ENCODE measurements at places on chromosomes 16 and 17. TPM values are rescaled to one million over a fixed set of nuclear protein-coding genes. Genes with fewer than 3 reads are reported as not detected.

- DNase-seq, result no peak
Observed at GRCh38 chr17:63439687-63440086, 6.4 kb downstream of the CYB561 start.

GRCh38 chr17:54085934-54086333 lies 263.2 kb downstream of the KIF2B start:
- DNase-seq, result no peak

- DNase-seq, result no peak
Observed at GRCh38 chr16:4010225-4011158, 105.8 kb downstream of the ADCY9 start.

DNA sequence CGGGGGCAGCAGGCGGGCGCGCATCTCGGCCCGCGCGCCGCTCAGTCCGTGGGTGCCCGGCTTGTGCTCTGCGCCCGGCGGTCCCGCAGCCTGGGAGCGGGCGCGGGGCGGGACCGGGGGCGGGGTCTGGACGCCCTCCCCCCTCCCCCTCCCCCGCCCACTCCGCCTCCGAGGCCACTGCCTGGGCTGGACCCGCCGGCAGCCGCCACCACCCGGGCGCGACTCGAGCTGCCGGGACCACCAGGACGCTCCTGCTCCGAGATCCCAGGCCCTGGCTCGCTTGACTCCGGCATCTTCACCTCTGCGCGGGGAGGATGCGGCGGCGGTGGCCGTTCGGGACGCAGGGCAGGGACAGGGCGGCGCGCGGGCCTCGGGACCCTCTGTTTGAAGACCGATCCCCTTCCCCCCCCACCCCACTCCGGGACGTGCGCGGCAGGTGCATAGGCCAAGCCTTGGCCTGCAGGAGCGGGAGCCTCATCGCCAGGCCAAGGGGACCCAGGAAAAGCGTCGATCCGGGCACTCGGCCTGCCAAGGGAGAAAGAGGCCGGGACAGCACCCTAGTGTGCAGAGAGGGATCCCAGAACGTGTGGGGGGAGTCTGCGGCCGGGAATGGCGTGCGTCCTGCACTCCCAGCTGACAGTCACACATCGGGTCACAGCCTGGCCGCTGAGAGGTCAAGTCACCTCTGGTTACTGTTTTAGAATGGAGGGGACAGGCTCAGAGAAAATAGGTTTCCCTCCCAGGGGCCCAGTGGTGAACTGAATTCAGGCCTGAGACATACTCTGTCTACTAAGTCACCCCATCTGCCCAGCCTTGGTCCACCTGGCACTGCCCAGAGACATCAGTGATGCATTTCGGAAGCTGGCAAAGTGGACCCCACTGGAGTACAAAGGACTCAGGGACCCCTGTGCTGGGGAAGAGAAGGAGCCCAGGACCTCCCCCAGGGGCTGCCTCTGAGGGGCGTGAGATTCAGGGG lies at the start of gene HS3ST6:
Gene HS3ST6, minus strand, starts transcription at position 65 of the 976 bp plus-strand sequence. CDS start 92 bp downstream, outside the sequence.
- DNase-seq, result no peak

- no peak for DNase-seq
Observed at GRCh38 chr17:43588121-43588520, 42.0 kb upstream of the ETV4 start.

GRCh38 chr17:39981766-39982375 lies 1.3 kb downstream of the PSMD3 start:
- no peak for DNase-seq

DNA sequence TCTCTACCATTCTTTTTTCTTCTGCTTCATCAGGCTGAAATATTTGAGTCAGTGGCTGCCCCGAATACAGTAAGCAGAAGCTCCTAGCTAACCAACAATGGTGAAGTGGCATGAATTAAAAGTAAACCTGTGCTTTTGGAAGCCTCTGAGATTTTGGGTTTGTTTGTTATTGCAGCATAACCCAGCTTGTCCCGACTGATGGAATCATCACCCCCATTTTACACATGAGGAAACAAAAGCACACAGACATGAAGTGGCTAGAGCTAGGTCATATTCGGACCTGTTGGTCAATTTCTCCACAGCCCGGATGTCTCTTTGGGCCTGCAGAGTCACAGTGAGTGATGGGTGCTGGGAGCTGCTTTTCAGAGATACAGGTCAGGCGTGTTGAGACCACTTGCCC lies 39.4 kb downstream of the IRX5 start:
- DNase-seq, result no peak

DNA sequence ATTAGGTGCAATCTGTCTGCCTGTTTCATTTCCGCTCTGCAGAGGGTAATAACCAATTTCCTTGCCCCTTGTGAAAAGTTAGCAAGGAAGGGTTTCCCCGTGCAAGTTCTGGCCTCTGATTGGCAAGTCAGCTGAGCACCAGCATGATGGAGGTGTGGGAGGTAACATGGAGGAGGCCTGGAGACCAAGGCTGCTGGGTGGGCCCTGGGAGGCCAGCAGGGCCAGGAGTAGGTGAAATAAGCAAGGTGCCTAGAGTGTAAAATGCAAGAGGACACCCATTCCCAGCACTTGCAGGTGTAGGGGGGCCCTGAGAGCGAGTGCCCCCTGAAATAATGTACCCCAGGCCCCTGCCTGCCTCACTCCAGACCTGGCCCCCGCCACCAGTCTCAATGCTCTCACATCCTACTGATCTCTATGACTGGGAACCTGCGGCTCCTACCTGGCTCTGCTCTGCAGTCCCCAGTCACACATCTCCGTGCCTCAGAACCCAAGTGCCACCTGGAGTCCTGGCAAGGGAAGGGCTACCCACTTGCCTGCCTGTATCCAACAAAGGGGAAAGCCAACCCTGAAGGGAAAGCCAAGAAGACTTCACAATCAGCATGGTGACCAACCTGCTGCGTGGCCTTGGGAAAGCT lies 116.2 kb downstream of the C16orf78 start:
- DNase-seq, result no peak

- DNase-seq, result peak; percentile 11
Observed at GRCh38 chr17:67542219-67543114, 165.4 kb downstream of the PITPNC1 start.

DNA sequence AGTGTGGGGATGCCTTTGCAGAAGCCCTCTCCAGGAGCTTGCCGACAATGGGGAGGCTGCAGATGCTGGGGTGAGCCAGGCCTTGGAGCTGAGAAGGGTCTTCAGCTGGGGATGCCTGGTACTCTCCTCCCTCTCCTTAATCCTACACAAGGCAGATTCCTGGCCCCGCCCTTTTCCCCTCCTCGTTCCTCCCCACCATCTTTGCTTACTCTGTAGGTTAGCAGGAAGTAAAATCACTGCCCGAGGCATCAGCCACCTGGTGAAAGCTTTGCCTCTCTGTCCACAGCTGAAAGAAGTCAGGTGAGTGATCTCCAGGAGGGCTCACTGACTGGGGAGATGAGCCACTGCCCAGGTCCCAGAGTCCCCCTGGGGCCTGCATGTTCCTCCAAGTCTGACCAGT lies 38.7 kb downstream of the NLRC5 start:
- DNase-seq, result no peak

DNA sequence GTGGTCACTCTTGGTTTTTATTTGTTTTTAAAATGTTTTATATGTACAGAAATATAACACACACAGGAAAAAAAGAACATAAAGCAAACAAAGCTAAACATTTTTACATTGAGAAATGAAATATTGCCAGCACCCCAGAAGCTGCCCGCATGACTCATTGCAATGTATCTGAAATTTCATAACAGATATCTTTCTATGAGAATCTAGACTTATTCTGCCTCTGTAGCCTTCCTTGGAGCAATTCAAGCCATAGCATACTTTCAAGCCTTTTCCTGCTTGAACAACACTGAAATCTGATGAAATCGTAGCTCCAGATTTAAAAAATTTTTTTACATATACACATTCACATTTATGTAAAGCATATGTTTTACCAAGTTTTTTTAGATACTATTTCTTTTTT lies 86.9 kb downstream of the RBBP6 start:
- no peak for DNase-seq

DNA sequence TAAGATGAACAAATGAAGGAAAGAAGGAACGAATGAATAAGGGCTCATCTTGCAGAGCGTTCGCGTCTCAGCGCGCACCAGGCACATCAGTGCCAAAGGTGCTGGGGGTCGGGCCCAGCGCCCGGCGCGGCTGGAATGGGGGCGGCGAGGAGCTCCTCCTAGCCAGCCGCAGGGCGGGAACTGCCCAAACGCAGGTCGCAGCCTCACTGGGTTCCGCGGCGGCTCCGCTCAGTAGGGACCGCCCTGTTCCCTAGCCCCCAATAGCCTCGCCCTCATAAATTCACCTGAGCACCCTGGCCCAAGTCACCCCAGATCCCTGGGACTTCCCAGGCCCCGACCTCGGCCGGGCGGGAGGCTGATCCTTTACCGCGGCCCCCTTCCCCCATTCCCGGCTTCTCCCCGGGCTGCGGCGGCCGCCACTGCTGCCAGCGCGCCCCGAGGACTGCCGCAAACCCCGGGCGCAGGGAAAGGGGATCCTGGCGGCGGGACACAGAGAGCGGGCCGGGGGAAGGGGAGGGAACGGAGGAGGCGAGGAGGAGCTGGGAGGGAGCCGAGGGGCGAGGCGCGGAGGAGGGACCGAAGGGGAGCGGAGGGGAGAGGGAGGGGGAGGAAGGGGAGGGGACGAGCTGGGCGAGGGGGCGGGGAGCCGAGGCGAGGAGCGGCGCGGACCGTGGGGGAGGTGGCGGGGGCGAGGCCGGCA lies 377 bp upstream of the CRHR1 start:
- no peak for DNase-seq

- no peak for DNase-seq
Observed at GRCh38 chr17:17698869-17699351, 17.7 kb downstream of the RAI1 start.

DNA sequence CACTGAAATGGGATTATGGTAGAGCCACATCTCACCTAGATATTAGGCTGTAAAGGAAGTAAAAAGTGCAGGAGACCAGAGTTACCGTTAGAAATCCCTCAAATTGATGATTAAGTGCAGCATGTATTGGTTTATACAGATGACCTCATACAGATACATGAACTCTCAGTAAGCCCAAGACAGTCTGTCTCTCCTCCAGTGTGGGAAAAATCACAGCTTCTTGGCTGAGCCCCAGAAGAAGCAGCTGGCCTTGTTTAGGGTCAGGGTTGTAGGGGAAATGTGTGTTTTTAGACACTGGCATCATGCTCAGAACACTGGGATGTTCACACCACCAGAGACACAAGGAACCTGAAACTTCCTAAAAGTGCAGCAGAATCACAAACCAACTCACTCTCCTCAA lies 135.9 kb downstream of the KATNIP start:
- DNase-seq, result no peak

The ALOX15 gene
- 1.5 TPM for total RNA-seq

The HSDL1 gene
- 55.7 TPM for total RNA-seq

The NPIPB6 gene
- total RNA-seq, result 1.9 TPM

The DNAI2 gene
- total RNA-seq, result not detected

The LITAFD gene
- total RNA-seq, result not detected

The CSH1 gene
- not detected for total RNA-seq

The TSC2 gene
- total RNA-seq, result 91.1 TPM

The TEX14 gene
- 0.88 TPM for total RNA-seq
